ENCODE measurements at places on chromosomes 11 and 22.

DNA sequence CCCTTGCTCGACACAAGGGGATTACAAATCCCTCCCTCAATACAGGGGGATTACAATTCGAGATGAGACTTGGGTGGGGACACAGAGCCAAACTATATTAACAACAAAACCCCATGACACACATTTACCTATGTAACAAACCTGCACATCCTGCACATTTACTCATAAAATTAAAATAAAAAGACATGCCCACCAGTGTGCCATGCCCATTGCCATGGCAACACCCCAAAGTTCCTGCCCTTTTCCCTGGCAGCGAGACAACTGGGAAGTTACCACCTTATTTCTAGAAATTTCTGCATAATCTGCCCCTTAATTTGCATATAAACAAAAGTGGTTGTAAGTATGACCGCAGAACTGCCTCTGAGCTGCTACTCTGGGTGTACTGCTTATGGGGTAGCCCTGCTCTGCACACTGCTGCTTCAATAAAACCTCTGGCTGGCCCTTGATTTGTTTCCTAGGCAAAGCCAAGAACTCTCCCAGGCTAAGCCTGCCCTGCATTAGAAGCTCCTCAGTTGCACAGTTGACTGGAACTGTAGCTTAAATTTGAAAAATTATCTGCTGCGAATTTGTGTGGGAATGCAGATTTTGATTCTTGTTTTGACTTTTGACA is 8.6 kb upstream of the INCENP start:
- no peak for DNase-seq

DNA sequence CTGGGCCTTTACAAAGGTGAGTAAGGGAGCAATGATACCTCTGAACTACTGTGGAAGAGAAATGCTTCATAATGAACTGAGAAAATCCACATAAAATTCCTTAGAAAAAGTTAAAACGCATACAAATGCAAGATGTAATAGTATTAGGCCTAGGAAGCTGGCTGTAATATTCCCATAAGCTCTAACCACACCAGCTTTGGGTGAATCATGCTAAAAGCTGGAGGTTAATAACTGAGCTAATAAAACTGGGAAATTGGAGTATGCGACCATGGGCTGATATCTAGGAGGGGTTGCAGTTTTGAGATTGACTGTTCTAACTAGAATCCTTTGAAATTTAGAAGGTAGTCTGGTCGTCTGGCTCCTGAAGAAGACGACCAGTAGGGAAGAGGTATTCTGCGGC is 28.6 kb upstream of the RCE1 start:
- DNase-seq = no peak

DNA sequence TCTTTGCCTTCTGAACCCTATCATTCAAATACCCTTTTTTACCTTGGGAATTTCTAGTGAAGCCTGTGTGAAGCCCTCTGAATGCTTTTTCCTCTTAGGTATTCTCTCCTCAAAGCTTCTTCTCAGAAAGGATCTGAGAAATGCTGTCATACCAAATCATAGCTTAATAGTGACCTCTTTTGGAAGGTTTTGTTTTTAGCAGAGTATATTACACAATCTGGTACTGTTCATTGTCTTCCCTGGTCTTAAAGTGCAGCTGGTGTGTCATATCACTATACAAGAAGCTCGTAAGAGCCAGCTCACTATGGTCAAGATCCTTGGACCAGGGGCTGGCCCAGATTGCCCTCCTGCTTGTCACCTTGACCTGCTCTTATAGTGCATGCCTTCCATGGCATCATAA is 204.4 kb upstream of the ANO5 start:
- no peak for DNase-seq

DNA sequence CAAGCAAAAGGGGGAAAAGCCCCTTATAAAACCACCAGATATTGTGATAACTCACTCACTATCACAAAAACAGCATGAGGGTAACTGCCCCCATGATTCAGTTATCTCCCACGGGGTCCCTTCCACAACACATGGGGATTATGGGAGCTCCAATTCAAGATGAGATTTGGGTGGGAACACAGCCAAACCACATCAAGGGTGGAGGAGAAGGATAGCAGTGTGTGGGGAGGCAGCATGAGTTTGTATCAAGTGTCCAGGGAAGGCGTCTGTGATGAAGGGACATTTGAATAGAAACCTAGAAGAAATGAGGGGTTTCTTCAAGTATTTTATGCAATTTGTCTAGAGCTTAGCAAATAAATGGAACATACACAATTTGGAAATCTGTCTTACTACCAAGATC is 98.2 kb downstream of the SLC1A2 start:
- no peak for DNase-seq

DNA sequence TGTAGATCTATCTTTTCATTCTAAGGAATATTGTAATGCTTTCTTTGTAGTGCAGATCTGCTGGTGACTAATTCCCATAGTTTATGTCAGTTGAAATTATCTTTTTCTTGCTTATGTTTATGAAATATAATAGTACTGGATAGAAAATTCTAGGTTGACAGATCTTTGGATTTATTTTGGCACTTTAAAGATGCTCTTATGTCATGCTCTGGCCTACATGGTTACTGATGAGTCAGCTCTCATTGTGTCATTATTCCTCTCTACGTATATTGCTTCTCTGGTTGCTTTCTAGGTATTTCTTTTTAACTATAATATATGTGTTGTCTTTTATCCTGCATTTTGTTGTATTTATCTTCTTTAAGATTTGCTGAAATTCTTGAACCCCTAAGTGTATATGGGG is 955.5 kb upstream of the CHORDC1 start:
- no peak for DNase-seq

GRCh38 chr11:66858939-66859685 is 2.2 kb downstream of the LRFN4 start:
- DNase-seq = no peak

GRCh38 chr22:31618057-31618456 is 44.0 kb downstream of the PISD start:
- DNase-seq = no peak

GRCh38 chr11:35723493-35723892 is 60.9 kb downstream of the TRIM44 start:
- no peak for DNase-seq

DNA sequence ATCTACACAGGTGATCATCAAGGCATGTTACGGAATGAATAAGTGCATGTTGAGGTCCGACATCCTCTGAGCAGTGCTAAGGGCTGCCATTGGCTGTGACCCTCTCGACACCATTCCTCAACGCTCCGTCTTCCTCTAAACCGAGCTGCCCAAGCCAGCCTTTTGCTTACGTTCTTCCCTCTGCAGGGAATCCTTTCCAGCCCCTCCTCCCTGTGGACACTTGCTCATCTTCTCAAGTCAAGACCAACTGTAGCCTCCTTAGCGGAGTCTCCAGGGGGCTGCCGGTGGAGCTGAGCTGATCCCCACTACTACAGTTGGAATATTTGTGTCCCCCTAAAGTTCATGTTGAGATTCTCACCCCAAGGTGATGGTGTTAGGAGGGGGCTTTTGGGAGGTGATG is 781.0 kb downstream of the TBC1D22A start:
- no peak for DNase-seq

- DNase-seq = no peak
Observed at GRCh38 chr11:61266602-61267001, 25.6 kb downstream of the PGA5 start.

- DNase-seq = no peak
Observed at GRCh38 chr22:35721960-35722359, 4.3 kb downstream of the APOL5 start.

DNA sequence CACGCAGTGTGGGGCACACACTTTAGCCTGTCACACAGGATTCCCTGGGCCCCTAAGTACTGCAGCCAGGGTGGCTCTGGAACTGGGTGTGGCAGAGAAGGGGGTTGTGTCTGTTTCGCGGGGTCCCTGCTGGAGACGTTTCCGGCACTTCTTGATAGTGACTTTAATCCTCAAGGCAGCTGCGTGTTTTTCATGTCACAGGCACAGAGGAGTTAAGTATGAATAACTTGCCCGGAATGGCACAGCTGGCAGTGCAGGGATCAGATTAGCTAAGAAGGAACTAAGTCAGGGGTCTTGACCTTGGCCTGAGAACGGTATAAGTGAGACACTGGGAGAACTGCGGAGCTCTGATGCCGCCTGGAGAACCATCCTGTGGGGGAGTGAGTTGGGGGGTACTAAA is 7.5 kb upstream of the KRTAP5-7 start:
- DNase-seq = no peak
